ENCODE measurements at places on chromosomes 4 and X. TPM values are rescaled to one million over a fixed set of nuclear protein-coding genes. Genes with fewer than 3 reads are reported as not detected.

DNA sequence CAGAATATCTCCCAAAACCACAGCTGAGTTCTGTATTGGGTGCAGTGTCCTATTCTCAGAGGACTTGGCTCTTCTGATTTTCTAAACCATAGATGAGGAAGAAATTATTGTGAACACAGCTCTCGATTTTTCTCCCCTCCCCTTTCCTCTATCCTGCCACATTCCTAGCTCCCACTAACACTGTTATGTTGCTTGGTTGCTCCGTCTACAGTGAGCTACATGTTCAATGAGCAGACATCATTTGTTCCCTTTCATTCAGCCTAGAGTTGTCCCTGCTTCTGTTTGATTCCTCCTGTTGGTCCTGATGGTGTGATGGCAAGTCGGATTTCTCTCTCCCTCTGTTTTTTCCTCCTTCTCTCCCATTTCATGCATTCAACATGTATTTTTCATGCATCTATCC lies 65.9 kb downstream of the DIPK2B start:
- H3K4me1 ChIP-seq: no peaks in the 10 kb centered on the region
- no peak overlapping the region for H3K27ac ChIP-seq
- H3K4me3 ChIP-seq: no peak overlapping the region
- DNase-seq: no peak
- no peaks in the 10 kb centered on the region for H3K36me3 ChIP-seq
- H3K27me3 ChIP-seq: no peaks in the 10 kb centered on the region

- peaks cover 6% of the 10 kb centered on the region for H3K27me3 ChIP-seq
- H3K36me3 ChIP-seq: no peaks in the 10 kb centered on the region
- H3K27ac ChIP-seq: no peak overlapping the region
- H3K4me1 ChIP-seq: no peaks in the 10 kb centered on the region
- no peak for DNase-seq
- H3K4me3 ChIP-seq: no peak overlapping the region
Observed at GRCh38 chrX:119228512-119229252, 7.4 kb upstream of the PGRMC1 start.

- H3K36me3 ChIP-seq: no peaks in the 10 kb centered on the region
- DNase-seq: no peak
- H3K4me1 ChIP-seq: no peaks in the 10 kb centered on the region
- H3K27me3 ChIP-seq: no peaks in the 10 kb centered on the region
Observed at GRCh38 chrX:110402091-110402849, 43.6 kb downstream of the RTL9 start.

DNA sequence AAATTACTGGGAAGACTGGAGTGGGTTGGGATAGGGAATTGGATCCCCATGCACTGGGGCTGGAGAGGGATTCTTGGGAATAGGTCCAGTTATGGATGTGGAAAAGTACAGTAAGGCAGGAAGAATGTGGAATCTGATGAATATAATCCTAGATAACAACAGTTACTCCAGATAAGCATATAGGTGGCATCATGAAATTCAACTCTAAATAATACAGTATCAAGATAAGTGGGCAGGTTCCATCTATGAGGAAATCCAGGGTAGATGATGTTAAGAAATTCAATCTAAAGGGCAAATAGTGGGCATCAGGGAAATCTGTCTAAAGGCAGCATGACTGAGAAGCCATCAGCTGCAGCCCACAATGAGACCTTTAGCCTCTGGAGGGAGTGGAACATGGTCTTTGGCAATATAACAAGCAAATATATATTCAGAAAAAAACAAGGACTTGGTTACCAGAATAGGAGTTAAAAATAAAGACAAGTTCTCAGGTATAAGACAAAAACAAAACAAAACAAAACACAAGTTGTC lies 1.2 kb downstream of the DTHD1 start:
- H3K4me1 ChIP-seq: peaks cover 9% of the 10 kb centered on the region
- H3K36me3 ChIP-seq: no peaks in the 10 kb centered on the region
- no peak overlapping the region for H3K4me3 ChIP-seq
- no peaks in the 10 kb centered on the region for H3K27me3 ChIP-seq
- DNase-seq: no peak

DNA sequence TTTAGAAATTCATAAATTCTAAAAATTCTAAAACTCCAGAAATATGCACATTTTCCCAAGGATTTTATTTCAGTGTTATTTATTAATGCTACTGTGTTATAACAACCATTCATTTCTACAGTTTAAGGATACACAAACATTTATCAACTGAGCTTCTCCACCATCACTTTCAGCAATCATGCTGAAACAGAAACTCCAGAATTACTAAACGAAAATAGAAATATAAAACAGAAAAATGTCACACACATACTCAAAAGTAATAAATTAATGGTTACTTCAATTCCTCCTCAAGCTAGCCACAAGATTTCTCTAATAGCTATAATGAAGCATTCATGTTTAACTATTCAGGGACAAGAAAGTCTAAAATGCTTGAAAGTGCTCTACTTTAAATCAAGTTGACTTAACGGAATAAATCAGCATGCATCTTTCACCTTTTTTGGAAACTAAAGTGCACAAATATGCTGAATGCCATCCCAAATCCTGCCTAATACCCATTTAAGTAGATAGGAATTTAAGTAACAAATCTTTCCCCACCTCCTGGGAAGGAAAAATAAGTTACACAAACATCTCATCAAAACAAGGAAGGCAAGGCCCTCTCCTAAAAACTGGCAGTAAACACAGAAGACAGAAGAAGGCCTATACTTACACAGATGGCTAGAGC lies 563 bp downstream of the FAM13A start:
- DNase-seq: no peak
- H3K4me1 ChIP-seq: peaks cover 12% of the 10 kb centered on the region
- no peak overlapping the region for H3K4me3 ChIP-seq
- no peaks in the 10 kb centered on the region for H3K36me3 ChIP-seq
- H3K27ac ChIP-seq: peak overlapping the region; percentile 69
- H3K27me3 ChIP-seq: no peaks in the 10 kb centered on the region

GRCh38 chr4:66475596-66475995 lies 805.3 kb upstream of the EPHA5 start:
- no peaks in the 10 kb centered on the region for H3K27me3 ChIP-seq
- no peak for DNase-seq

- no peaks in the 10 kb centered on the region for H3K27me3 ChIP-seq
- no peaks in the 10 kb centered on the region for H3K36me3 ChIP-seq
- no peak overlapping the region for H3K4me3 ChIP-seq
- DNase-seq: no peak
- no peak overlapping the region for H3K27ac ChIP-seq
Observed at GRCh38 chr4:114980932-114981708, 132.3 kb downstream of the NDST4 start.

DNA sequence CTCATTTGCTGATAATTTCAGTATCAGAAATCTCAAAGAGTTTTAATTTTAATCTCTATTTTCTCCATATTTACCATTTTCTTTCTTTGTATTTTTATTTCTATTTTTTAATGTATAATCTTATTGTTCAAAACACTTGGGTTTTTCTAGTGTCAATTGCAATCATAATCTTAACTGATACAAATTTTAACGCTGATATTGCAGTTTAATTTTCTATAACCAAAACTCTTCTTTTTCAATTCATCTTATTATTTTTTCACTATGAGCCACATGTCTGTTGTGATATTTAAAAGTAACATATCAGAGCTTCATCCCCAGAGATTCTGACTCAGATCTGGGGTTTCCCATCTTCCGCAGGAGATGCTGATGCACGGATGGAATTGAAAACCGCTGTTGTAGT lies 16.2 kb downstream of the ADAM29 start:
- H3K4me3 ChIP-seq: no peak overlapping the region
- H3K27me3 ChIP-seq: no peaks in the 10 kb centered on the region
- DNase-seq: no peak
- no peaks in the 10 kb centered on the region for H3K36me3 ChIP-seq
- no peak overlapping the region for H3K27ac ChIP-seq

- H3K27me3 ChIP-seq: no peaks in the 10 kb centered on the region
- no peak overlapping the region for H3K27ac ChIP-seq
- H3K36me3 ChIP-seq: peaks cover 4% of the 10 kb centered on the region
- no peak overlapping the region for H3K4me3 ChIP-seq
- no peak for DNase-seq
Observed at GRCh38 chr4:169142906-169143305, 127.8 kb downstream of the SH3RF1 start.

DNA sequence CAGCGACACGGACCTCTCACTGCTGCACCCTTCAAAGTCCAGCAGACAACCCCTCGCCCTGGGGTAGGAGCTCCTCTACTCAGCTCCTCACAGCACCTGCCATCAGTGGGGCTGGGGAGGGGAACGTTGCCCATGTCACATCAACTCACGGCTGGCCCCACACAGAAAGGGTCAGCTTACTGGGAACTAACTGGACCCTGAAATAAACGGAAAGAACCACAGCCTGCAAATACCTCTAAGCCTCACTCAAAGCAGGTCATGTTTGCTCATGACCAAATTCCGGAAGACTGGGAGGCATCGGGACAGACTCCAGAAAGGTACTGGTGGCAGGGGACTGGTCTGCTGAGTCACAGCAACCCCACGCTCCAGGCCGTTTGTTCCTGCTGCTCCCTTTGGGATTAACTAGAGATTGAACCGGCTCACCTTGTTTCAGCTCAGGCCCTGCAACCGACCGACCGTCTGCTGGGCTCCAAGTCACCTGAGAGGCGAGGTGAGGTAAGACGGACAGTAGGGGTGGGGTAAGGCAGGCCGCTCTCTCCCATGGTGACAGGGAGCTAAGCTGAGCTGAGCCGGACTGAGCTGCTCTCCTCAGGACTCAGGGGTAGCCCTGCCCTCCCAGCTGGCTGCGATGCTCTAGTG lies 5.6 kb downstream of the G6PD start:
- peaks cover 16% of the 10 kb centered on the region for H3K36me3 ChIP-seq
- H3K4me3 ChIP-seq: no peak overlapping the region
- no peak for DNase-seq
- no peaks in the 10 kb centered on the region for H3K27me3 ChIP-seq
- peak overlapping the region; percentile 99 for H3K27ac ChIP-seq

- H3K4me1 ChIP-seq: peaks cover 46% of the 10 kb centered on the region
- no peak for DNase-seq
- no peak overlapping the region for H3K27ac ChIP-seq
- H3K36me3 ChIP-seq: no peaks in the 10 kb centered on the region
- no peaks in the 10 kb centered on the region for H3K27me3 ChIP-seq
Observed at GRCh38 chrX:118506805-118507480, 11.3 kb downstream of the DOCK11 start.

APBB2 gene
- 0.33 TPM for polyA plus RNA-seq

GPC3 gene
- polyA plus RNA-seq: not detected

RPL9 gene
- 821 TPM for polyA plus RNA-seq

NUDT6 gene
- polyA plus RNA-seq: 1.6 TPM

GABRE gene
- polyA plus RNA-seq: not detected

LANCL3 gene
- not detected for polyA plus RNA-seq

GPRIN3 gene
- 1.1 TPM for polyA plus RNA-seq
